ENCODE measurements at places on chromosomes 13 and 19.

- DNase-seq, result no peak
Observed at GRCh38 chr13:109795011-109795410, 8.6 kb upstream of the IRS2 start.

DNA sequence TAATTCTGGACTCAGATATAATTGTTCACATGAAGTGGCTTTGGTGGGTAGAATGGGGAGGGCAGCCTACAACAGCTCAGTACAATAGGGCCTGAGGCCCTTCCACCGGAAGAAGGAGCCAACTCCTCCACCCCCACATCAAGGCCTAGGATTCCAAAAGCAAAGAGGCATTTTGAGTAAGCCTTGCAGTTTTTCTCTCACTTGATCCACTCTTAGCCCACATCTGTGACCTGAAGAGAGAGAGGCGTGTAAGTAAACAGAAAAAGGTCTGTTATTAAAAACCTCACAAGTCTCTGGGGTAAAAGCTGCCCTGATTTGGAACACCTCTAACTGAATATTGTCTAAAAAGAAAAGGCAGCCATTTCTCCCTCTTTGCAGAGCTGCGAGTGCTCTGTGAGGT, 214.1 kb upstream of the KL start:
- DNase-seq, result no peak

- no peak for DNase-seq
Observed at GRCh38 chr19:6032827-6033226, 54.9 kb upstream of the RANBP3 start.

GRCh38 chr19:16837035-16837362, 7.8 kb downstream of the SIN3B start:
- DNase-seq, result no peak

DNA sequence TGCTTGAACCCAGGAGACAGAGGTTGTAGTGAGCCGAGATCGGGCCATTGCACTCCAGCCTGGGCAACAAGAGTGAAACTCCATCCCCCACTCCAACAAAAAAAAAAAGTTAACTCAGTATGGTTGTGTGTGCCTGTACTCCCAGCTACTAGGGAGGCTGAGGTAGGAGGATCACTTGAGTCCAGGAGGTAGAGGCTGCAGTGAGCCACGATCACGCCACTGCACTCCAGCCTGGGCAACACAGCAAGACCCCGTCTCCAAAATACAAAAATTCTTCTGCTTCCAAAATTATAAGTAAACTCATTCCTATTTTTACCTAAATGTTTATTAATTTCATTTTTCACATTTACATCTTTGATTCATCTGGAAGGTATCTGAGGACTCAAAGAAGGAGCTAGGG, 14.4 kb downstream of the PNMA8A start:
- no peak for DNase-seq

DNA sequence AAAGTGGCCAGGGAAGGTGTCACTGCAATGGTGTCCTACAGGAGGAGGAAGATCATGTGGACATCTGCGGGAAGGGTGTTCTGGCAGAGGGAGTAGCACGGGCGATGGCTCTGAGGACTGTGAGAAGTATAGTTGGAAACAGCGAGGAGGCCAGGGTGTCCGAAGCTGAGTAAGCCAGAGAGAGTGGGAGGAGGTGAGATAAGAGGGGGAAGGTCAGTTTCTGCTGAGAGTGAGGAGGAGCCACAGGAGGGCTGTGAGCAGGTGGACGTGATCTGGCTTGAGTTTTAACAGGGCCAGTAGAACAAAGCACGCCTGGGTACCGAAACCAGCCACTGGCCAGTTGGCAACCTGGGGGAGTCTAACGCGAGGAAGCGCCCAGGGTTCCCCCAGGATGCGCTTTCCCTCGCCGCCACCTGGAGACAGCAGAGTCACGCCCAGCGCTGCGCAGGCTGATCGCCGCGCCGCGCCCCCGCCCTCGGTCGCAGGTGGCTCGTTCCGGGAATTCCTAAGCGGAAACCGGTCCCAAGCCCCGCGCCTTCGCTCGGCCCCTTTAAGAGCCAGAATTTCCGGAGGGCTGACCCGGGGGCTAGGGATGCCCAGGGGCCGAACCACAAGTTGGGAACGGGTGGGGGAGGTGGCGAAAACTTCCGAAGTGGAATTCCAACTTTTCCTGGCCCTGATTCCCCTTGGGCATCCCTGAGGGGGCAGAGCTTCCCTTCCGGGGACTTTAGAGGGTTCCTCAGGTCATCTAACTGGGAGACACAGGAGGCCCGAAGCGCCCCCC, 1.1 kb upstream of the LSR start:
- no peak for DNase-seq

DNA sequence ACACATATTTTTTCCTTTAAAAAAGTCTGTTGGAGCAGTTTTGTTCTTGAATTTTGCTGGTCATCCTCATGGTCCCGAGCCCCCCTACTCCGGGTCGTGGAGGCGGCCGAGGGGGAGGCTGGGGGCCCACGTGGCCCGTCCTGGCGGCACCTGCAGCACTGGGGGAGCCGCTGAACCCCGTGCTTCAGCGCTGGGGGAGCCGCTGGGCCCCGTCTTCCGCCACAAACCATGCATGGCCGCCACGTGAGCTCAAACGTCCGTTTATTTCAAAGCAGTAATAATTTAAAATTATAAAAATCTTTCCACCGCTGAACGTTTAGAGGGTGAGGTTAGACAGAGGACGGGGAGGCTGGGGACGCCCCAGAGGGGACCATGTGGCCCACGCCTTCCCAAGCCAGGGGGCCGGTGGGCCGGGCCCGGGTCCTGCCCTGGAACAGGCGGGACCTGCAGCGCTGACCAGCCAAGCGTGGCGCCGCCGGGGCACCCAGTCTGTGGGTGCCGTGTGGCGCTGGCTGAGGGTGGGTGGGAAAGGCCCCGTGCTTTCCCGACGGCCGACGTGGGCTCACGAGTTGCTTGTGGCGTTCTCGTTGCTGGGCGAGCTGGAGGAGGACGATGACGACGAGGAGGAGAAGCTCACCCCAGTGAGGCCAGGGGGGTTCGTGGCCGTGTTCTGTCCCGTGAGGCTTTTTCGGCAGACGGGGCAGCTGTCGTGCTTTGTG, 8.0 kb downstream of the FGF22 start:
- DNase-seq, result no peak

DNA sequence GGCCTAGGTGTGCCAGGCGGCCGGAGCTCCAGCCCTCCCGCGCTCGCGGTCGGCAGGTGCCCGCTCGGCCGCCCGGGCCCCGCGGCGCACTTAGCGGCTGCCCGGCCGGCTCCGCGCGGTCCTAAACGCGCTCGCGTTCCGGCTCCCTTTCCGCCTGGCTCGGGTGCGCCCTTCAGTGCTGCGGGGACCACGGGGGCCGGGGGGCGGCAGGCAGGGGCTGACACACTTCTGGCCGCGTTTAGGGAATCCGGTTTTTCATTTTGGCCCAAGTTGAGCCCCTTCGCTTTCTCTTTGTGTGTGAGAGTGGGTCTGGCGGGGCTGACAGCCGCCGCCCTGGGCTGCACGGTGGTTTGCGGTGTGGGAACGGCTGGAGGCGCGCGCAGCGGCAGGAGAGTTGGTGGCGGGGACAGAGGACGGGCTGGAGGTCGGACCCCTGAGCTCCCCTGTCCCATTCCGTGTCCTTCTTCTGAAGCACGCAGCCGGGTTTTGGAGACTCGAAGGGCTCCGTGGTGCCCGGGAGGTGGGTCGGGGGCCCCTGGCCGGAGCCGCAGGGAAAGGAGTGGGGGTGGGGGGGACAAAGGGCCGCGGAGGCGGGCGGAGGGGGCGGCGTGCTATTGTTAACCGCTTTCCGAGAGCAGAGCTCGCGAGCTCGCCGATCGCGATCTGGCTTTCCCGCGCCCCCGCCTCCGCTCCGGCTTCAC, 3.1 kb downstream of the FGF9 start:
- peak; percentile 46 for DNase-seq

DNA sequence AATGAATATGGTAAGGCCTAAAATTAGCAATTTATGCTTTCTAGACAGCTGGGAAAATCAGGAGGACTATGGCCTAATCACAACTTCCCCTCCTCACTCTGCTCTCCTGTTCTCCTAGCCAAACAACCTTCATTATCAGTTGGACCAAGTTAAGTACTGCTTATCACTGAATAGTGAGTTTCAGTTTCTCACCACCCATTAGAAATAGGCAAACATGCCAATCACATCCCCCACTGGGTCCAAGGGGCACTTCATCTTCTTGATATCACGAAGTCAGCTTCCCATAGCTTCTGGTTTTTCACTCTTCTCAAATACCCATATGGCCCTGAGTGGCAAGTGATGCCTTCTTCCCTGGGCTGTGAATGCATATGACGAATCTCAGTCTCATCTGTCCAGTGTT, 689.6 kb downstream of the SLITRK5 start:
- DNase-seq, result no peak

GRCh38 chr13:102870677-102871415, 25.0 kb downstream of the ERCC5 start:
- DNase-seq, result peak; percentile 38

- no peak for DNase-seq
Observed at GRCh38 chr19:12797141-12797587, 4.4 kb downstream of the PRDX2 start.
